Activated T-cell treated with anti-CD3 and anti-CD28 coated beads, Interleukin-2, amount 50 U/mL, for 1 hour (primary cell): ENCODE measurements at places on chromosomes 16 and 17.

GRCh38 chr17:82017612-82018151, 5.0 kb downstream of the CENPX start:
- no peak for DNase-seq

GRCh38 chr17:8776881-8777280, 18.5 kb upstream of the SPDYE4 start:
- DNase-seq = no peak

DNA sequence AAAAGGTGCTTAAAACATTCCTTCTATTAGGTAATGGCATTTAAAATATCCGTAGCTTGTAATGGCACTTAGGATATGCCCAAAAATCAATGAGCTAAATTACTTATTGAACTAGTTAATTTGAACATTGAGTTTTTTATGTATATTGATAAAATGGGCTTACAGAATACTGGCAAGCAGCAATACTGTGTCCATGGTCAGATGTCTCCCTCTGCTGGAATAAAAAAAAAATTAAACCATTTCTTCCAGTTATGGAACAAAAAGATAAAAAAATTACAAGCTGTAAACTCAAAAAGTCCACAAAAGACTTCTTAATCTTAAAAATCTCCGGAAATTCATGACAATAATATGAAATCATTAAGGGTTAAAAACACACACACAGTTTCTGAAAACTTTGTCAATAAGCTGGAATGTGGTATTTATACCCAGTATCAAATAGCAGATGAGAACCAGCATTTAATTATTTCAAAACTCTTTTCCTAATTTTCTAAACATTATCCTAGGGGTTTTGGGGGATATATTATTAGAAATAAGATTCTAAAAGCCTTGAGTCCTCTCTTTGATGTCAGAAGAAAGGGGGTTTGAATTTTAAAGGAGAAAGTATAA, 21.5 kb upstream of the PSMD7 start:
- DNase-seq = no peak

- no peak for DNase-seq
Observed at GRCh38 chr16:69553332-69553731, 12.4 kb upstream of the NFAT5 start.

GRCh38 chr17:2901582-2901981, 105.3 kb downstream of the RAP1GAP2 start:
- no peak for DNase-seq

DNA sequence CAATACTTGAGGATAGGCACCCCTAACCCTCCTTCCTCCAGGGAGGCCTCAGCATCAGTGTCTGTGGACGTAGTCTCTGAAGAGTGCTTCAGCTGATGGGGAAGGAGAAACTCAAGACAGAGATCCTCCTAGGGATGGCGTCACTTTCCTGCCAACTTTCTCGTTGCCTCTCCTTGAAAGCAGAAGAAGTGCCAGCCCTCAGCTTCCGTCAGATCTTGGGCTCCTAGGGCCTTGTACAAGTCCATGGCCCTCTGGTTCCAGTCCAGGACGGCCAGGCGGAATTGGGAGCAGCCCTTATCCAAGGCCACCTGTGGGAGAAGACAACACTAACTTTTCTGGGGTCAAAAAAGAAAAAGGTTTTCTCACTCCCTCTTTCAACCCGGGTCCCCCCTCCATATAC, 1.3 kb downstream of the SAT2 start:
- no peak for DNase-seq

DNA sequence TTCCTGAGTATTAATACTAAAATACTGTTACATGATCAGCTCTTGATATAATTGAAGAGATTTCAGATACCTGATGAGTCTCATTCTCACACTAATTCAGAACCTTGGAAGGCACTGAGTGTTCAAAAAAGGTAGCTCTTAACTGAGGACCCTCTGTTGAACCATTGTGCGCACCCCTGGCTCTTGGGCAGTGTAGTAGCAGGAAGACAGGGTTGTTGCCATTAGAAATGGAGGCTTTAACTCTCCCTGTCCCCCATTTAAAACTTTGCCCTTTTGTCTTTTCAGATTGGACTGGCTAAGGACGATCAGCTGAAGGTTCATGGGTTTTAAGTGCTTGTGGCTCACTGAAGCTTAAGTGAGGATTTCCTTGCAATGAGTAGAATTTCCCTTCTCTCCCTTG, 1.8 kb downstream of the EIF1 start:
- DNase-seq = no peak

- DNase-seq = no peak
Observed at GRCh38 chr16:54171626-54172537, 114.7 kb downstream of the IRX3 start.

DNA sequence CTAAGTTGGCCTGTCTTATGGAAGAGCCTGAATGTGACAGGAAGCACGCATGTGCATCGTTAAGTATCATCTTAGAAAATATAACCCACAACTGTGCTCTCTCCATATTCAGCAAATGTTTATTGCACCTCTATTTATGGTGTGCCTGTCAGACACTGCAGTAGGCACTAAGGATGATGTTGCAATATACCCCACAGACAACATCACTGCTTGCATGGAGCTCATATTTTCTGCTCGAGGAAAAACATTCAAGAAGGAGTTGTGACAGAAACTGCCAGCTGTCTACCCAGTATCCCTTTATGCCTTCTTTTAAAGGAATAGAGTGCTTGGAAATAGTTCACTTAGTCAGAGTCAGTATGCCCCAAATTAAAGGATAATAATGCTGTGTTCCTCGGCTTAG, 132.3 kb upstream of the RBFOX1 start:
- DNase-seq = no peak

- DNase-seq = no peak
Observed at GRCh38 chr16:35195173-35195863, 1735.9 kb downstream of the TP53TG3F start.
